ENCODE measurements at places on chromosomes 7 and 10.

- DNase-seq, result no peak
Measured at GRCh38 chr7:157513682-157514081, 176.9 kb downstream of the DNAJB6 start.

GRCh38 chr10:84944187-84944586, 615.8 kb downstream of the CCSER2 start:
- DNase-seq, result no peak

DNA sequence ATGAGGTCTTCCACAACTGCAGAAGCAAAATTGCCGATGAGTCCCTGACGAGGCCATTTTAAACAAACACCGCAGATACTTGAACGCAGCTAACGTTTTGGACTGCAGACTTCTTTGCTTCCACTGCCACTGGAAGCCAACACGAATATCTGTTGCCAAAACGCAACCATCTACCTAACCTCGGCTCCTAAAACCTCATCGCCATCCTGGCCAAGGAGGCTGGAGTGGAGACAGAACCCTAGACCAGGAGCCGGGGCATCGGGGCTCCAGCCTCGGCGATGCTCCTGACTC, 493 bp downstream of the WDR91 start:
- DNase-seq, result no peak

DNA sequence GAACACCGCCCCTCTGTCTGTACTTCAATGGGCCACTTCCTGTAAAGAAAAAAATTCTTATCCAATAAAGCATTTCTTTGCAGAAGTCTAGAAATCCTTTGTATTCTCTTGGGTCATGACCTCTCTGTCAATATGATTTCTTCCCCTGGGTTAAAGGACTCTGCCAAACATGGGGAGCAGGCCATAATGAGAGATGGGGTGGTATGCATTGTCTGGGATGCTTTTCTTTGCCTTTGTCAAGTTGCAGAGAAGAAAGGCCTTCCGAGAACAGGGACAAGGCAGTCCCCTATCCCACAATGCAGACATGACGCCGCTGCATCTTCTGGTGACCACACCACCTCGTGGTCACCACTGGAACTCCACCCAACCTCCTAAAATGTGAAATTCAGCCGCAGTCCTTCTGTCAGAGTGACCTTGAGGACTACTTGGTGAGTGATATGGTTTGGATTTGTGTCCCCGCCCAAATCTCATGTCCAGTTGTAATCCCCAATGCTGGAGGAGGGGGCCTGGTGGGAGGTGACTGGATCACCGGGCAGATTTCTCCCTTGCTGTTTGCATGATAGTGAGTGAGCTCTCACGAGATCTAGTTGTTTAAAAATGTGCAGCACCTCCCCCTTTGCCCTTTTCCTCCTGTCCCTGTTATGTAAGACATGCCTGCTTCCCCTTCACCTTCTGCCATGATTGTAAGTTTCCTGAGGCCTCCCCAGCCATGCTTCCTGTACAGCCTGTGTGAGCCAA, 15.2 kb upstream of the FRMPD2 start:
- DNase-seq, result no peak

DNA sequence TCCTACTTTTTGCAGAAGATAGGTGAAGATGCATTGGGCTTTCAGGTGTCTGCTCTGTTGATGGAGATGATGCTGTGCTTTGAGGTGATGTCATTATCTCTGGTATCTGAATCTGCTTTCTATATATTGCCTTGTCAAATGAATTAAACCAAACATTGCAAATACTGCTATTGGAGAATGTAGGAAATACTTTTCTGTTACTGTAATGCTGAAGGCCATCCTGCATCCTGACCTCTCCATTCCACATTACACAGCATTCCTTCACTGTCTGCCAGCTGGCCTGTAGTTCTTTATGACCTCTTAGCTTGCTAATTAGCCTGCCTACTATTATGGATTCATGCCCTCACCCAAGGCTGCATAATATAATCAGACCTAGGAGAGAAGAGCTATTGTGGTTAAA, 73.2 kb downstream of the VCL start:
- no peak for DNase-seq

GRCh38 chr10:88386204-88386788, 196.8 kb downstream of the RNLS start:
- no peak for DNase-seq

- DNase-seq, result no peak
Measured at GRCh38 chr7:52114056-52114455, 797.4 kb upstream of the COBL start.

DNA sequence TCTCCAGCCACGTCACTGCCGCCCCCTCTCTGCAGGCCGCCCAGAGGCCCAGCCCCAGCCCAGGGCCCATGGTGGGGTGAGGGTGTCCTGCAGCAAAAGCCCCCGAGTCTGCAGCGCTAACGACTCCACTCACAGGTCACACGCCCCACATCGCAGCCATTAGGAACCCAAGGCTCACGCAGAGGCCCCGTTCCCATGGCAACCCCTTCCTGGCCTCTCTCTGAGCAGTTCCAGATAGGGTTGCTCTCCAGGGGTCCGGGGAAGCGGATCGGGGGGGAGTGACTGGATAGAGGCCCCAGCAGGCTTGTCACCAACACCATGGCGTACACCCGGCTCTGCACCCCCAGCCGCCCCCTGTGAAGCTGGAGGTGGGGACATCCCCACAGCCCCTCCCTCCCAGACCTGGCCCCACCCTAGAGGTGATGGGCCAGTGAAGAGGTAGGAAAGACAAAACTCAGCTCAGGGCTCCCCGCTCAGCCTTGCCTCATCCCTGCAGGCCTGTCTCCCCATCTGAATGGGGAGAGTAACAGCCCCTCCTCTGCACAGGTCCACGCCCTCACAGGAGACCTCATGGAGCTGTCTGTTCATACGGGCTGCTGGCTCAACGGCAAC, 41.2 kb downstream of the TNRC18 start:
- no peak for DNase-seq

DNA sequence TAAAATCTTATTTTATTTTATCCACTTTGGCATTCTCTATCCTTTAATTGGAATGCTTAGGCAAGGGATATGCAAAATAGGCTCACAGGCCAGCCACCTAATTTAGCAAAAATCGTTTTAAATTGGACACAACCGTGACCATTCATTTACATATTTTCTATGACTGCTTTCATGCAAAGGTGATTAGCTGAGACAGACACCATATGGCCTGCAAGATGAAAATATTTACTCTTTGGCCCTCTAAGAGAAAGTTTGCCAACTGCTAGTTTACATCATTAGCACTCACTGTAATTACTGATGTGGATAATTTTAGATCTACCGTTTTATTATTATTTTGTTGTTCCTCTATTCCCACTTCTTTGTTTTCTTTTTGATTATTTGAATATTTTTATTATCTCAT, 375.5 kb upstream of the LRRTM3 start:
- no peak for DNase-seq

GRCh38 chr10:119257899-119258419, 50.6 kb downstream of the GRK5 start:
- no peak for DNase-seq

DNA sequence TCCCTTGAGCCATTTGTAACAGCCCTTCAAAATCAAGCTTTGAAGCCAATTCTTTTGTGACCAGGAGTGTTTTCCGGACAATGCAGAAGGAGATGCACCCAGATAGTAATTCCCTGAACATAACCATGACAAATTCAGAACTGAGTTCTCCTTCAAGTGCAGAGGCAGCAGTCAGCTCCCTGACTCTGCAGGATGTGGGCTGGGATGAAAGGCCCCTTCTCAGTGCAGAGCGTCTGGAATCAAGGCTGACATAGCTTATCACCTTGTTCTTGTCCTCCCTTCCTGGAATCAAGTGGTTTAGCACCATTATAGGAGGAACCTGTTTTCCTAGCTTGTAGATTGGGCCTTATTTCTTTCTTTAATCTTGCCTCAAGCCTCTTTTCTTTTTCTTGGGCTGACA, 143.4 kb downstream of the SORCS3 start:
- no peak for DNase-seq

GRCh38 chr10:91032611-91033206, 111.8 kb upstream of the ANKRD1 start:
- DNase-seq, result no peak

GRCh38 chr10:129627442-129627841, 160.4 kb downstream of the MGMT start:
- DNase-seq, result no peak

- DNase-seq, result no peak
Measured at GRCh38 chr7:45068236-45069023, 20.3 kb downstream of the NACAD start.

GRCh38 chr10:42850931-42851330, 68.3 kb downstream of the BMS1 start:
- DNase-seq, result no peak

- no peak for DNase-seq
Measured at GRCh38 chr7:91913612-91914011, 27.1 kb upstream of the AKAP9 start.

All from central memory CD8-positive, alpha-beta T cell (primary cell).